Hepatocyte (in vitro differentiated cells): ENCODE measurements at places on chromosomes 5 and 9. TPM values are rescaled to one million over a fixed set of nuclear protein-coding genes. Genes with fewer than 3 reads are reported as not detected.
A peak's percentile ranks its signal among the peaks of the same experiment; 100 is the strongest.

- H3K4me1 ChIP-seq, result no peaks in the 10 kb centered on the region
- no peaks in the 10 kb centered on the region for H3K27me3 ChIP-seq
- no peak overlapping the region for H3K4me3 ChIP-seq
- no peak for DNase-seq
- no peak overlapping the region for H3K27ac ChIP-seq
Measured at GRCh38 chr5:158979749-158980521, 119.8 kb downstream of the EBF1 start.

The ARHGEF39 gene
- total RNA-seq, result 1.8 and 9.4 TPM in 2 replicates

The SLC36A3 gene
- total RNA-seq, result not detected in 2 replicates

GRCh38 chr5:57937501-57938173 lies 455.0 kb upstream of the ACTBL2 start:
- no peaks in the 10 kb centered on the region for H3K4me1 ChIP-seq
- no peak overlapping the region for H3K4me3 ChIP-seq
- H3K27me3 ChIP-seq, result no peaks in the 10 kb centered on the region
- DNase-seq, result no peak

- no peaks in the 10 kb centered on the region for H3K27me3 ChIP-seq
- peaks cover 11% of the 10 kb centered on the region for H3K4me1 ChIP-seq
- H3K4me3 ChIP-seq, result no peak within 1 kb of the TSS
- H3K36me3 ChIP-seq, result no peaks in the 10 kb centered on the region
- H3K27ac ChIP-seq, result peak within 1 kb of the TSS; percentile 29
Measured at GRCh38 chr9:92404042-92404836, at the start of gene OGN. Gene OGN, minus strand, starts transcription at chr9:92404578. Its CDS starts 1,171 bp downstream, at chr9:92403407.
